NCI-H460 (cell line): ENCODE measurements at places on chromosomes 7 and 10.

GRCh38 chr7:143320620-143321019, 4.7 kb downstream of the CLCN1 start:
- no peak for DNase-seq

- no peak for DNase-seq
Observed at GRCh38 chr10:29332761-29333148, 43.9 kb downstream of the LYZL1 start.

DNA sequence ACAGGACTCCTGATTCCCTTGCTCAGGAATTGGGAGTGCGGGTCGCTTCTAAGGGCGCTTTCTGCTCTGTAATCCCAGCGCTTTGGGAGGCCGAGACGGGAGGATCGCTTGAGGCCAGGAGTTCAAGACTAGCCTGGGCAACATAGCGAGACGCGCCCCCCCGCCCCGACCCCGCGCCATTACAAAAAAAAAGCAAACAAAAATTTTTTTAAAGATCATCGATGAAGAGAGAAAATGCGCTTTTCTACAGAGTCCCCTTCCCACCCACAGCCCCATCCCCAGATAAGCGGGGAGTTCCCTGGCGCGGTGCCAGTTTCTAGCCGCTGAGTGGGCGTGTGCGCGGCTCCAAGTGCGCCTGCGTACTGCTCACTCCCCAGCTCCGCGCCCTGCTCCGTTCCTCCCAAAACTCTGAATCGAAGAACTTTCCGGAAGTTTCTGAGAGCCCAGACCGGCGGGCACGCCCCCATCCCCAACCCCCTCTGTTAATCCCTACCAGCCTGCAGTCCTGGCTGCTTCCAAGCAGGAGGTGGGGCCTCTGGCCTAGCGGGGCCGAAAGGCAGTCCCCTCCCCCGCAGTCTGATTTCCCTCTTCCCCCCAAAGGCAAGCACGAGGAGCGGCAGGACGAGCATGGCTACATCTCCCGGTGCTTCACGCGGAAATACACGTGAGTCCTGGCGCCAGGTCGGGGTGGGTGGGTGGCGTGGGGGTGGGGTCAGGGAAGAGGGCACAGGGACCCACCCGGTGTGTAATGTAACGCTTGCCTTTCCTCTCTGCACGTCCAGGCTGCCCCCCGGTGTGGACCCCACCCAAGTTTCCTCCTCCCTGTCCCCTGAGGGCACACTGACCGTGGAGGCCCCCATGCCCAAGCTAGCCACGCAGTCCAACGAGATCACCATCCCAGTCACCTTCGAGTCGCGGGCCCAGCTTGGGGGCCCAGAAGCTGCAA, 1.0 kb downstream of the HSPB1 start:
- DNase-seq, result peak; percentile 84

DNA sequence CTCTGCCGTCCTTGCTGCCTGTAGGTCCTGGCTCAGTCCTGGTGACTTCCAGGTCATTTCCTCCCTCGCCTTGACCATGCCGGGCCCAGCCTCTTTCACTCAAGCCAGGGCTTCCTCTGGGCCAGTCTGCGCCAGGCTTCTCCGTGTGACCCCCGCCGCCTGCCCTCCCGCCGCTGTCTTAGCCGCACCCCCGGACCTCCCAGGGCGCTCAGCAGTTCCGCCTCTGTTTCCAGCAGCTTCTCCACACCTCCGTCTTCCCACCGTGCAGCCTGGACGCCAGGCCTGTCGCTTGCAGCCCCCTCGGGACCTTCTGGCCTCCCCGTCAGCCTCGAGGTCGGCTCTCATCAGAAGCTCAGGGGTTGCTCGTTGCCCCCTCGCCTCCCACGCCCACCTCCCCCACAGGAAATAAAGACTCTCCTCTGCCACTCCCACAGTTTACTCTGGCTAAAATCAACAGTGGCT, 123.0 kb upstream of the FZD8 start:
- DNase-seq, result no peak

DNA sequence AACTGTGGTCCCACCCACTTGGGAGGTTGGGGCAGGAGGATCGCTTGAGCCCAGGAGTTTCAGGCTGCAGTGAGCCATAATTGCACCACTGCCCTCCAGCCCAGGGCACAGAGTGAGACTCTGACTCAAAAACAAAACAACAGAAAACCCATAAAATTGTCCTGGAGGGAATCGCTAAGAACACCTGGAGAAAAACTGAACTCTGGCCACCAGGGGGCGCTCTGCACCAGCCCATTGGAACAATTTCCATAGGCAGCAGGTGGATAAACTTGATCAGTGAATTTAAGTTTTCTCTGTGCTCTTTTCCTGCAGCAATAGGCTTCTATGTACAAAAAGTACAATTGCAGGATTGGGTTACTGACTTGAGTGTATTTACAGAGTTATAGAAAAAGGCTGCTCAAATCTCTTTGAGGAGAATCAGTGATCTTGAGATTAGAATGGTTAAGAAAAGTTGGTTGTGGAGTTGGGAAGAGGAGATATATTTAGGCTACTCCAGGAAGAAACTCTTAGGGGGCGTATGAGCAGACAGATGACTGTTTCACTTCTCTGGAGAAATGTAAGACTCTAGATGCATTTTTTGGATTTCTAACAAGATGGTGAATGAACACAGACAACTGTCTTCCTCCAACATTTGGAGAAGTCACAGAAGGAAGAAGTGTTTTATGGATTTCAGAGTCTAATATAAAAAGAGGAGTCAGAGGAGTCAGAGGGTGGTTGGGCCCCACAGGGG, 274.9 kb upstream of the GALNT17 start:
- peak; percentile 59 for DNase-seq

GRCh38 chr7:130352194-130353074, 7.8 kb downstream of the CPA5 start:
- no peak for DNase-seq

- DNase-seq, result no peak
Observed at GRCh38 chr7:141685285-141686023, 16.5 kb downstream of the DENND11 start.

DNA sequence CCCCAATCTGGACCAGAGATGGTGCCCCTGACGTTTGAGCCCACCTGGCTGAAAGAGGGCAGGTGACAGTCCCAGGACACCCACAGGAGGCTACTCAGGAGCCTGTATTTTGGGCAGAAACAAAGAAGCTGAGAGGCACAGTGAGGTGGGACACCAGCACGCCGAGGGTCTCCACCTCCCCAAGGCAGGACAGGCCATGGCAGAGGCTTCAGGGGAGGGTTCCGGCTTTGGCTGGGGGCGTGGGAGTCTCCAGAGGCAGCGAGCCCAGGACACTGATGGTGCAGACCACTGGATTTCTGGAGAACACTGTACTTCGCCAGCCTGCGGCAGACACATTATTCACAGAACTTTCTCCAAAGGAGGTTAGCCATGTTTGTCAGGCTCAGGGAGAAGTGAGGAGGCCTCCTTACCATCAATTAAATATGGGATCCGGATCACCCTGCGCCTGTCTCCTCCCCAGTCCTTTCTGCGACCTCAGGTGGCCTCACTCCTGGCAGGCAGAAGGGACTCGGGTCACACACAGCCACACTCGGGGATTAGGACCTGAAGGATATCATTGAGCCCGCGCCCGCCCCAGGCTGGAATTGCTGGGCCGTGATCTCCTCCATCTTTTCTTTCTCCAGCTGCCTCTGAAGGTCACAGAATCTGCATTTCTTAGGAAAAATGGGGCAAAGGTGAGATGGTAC, 98.3 kb downstream of the MKI67 start:
- no peak for DNase-seq

DNA sequence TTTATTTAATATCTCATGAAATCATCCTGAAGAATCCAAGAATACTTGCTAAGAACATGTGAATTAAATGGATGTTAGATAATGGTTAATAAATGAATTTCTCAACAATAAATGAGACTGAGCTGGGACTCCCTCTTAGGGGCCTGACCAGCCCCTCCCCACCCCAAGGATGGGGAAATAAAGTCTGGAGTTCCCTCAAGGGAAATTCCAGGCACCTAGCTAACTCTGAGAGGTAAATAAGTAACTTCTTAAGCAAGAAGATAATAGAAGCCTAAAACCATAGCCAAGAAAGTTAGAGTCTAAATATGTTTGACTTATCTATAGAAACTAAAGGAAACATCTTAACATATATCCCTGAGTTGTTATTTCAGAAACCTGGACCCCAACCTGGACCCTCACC, 32.2 kb upstream of the PPP1R9A start:
- no peak for DNase-seq

DNA sequence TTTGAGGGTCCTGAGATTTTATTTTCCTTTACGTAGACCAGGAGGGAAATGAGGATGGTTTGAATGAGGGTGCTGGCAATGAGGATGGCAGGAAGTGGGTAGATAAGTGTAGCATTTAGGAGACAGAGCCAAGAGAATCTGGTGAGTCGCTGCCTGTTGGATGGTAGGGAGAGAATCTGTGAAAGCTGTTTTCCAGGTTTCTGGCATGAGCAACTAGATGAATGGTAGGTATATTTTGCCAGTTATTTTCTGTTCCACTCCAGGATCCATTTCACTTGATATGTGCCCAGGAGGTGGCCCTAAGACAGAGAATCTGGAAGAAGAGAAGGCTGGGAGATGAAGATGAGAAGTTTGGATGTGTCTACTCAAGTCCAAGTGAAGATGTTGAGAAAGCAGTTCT, 63.3 kb upstream of the VIPR2 start:
- no peak for DNase-seq

DNA sequence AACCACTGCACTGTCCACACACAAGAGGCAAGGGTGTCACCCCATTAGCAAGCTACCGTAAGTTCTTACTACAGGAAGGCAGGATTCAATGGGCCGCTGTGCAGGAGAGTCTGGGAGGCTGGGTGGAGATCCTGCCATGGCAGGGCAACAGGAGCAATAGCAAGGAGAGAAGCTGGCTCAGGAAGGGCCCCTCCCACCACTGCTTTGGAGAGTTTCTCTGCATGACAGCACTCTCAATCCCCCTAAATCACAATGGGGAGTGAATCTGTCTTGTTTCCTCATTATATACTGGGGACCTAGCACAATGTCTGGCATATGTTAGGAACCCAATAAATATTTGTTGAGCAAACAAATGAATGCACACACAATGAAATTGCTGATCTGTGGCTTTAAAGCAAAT, 83.2 kb upstream of the SFMBT2 start:
- DNase-seq, result no peak

DNA sequence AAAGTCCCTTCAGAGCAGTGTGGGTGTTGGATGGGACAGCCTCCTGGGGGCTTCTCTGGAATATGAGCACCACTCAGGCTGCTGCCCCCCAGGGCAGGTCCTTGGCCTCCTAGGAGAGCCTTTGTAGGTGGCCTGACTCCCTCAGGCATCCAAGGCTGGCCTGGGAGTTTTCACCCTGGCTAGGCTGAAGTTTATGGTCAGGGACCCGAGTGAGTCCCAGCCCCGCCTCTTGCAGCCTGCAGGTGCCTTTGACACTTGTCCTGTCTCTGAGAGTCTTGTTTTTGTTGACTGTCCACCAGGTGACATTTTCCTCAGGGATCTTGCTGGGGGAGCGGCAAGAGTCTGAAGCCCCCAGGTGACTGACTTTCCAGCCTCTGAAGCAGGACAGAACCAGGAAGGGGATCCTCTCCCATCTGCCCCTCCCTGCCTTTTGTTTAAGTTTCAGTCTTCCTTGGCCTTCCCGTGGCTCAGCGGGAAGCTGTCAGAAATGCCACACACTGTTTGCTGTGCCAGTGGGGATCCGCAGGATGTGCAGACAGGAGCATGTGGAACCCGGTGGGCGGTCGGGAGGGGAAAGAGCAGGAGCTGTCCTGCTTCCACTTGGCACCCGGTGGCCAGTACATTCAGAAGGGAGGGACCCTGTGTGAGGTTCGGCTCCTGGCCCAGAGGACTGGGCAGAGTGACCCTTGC, 59.5 kb downstream of the LRRC18 start:
- DNase-seq, result no peak

DNA sequence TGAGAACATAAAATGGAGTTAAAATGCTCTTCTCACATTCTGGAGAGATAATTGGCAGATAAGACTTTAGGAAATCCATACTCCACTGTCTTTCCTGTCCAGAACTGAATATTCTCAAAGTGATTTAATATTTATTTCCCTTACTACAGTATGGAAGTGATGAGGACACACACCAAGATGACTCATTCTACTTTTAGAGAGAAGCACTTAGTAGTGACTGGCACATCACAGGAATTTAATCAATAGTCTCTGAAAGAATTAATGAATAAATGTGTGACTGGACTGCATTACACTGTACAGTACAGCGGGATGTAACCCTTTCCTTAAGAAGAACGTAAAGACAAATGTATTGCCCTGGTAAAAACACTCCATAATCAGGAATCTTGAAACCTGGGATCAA, 116.7 kb downstream of the SEMA3E start:
- no peak for DNase-seq

- DNase-seq, result no peak
Observed at GRCh38 chr10:74641659-74642058, 184.7 kb upstream of the KAT6B start.

DNA sequence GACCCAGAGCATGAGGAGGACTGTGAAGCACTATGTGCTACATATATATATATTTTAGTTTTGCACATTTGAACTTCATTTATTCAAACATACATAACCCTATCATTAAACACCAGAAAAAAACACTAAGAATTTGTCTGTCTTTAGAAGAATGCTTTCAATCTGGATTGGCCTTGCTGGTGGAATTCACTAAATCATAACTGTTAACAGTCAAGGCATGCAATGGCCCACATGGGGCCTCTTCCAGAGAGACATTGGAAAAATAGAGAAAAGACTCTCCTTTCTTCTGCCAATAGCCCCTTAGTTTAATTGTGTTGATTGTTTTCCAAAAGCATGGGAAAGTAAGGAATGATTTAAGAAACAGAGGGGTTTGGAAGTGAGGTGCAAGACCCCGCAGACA, 77.9 kb downstream of the MRPL32 start:
- no peak for DNase-seq

GRCh38 chr7:5088906-5089305, 43.2 kb downstream of the RBAK start:
- DNase-seq, result no peak

- no peak for DNase-seq
Observed at GRCh38 chr7:82087099-82087498, 317.3 kb upstream of the HGF start.

- DNase-seq, result no peak
Observed at GRCh38 chr7:69476416-69476815, 121.9 kb upstream of the AUTS2 start.

DNA sequence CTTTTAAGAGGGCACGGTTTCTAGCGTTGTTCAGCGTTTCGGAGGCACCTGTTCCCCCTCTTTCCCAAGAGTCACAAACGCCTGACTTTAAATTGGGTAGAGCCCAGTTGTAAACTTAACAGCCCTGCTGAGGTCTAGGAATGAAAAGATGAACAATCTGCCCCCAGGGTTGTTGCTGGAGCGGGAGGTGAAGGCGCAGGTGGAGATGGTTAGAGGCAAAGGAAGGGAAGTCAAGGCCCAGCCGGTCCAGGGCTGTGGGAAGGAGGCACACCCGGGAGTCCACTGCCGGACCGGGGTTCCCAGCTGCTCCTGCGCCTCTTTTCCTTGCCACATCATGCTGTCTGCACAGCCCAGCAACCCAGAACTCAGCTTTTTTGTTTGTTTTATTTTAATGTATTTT, 770 bp downstream of the PRXL2A start:
- no peak for DNase-seq
